ENCODE measurements at places on chromosomes 4 and X.

DNA sequence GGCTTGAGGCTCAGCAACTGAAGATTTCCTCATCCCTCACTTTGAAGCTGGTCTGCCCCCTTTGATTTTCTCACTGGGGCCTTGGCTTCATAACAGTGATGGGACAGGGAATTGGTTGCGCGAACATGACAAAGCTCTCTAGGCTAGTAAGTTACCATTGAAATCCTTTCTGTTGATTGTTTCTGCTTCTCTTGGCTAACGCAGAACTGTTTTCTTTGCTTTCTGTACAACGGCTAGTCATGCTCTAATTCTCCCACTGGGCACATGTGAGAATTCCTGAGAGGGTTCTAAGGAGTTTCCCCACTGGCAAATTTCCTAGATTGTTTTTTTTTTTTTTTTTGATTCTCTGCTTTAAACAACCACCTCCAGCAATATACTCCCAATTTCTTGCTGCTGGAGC is 738.6 kb downstream of the PCDH7 start:
- H3K4me3 ChIP-seq = no peak overlapping the region
- H3K4me1 ChIP-seq = no peaks in the 10 kb centered on the region

GRCh38 chr4:183863155-183863825 is 41.8 kb upstream of the STOX2 start:
- H3K4me3 ChIP-seq = no peak overlapping the region
- H3K27me3 ChIP-seq = no peaks in the 10 kb centered on the region
- no peaks in the 10 kb centered on the region for H3K4me1 ChIP-seq

DNA sequence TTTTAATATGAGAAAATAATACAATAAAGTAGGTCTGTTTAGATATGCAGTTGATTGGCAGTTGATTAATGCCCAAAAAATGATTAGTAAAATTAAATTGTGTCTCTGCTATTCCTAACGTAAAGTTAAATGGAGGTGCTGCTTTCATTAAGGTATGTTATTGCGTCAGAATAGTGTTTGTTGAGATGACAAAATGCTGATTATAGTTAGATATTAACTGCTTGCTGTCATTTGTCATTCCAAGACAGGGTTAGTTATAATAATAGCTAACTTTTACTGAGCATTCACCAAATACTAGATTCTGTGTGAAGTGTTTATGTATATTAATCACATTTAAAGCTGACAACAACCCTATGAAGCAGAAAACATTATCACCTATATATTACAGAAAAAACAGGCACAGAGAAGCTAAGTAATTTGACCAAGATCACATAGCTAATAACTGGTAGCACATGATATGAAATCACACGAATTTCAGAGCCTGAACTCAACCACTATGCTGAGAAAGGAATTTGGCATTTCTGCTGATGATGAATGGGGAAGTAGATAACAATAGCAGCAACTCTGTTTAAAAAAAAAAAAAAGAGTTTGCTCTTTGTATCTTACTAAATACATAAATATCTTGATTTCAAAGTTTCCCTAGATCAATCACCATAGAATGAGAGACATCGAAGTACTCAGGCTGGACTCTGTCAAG is 59.7 kb upstream of the WDR44 start:
- no peak for DNase-seq
- no peaks in the 10 kb centered on the region for H3K27me3 ChIP-seq
- H3K4me3 ChIP-seq = no peak overlapping the region
- no peaks in the 10 kb centered on the region for H3K4me1 ChIP-seq
- H3K27ac ChIP-seq = no peak overlapping the region

DNA sequence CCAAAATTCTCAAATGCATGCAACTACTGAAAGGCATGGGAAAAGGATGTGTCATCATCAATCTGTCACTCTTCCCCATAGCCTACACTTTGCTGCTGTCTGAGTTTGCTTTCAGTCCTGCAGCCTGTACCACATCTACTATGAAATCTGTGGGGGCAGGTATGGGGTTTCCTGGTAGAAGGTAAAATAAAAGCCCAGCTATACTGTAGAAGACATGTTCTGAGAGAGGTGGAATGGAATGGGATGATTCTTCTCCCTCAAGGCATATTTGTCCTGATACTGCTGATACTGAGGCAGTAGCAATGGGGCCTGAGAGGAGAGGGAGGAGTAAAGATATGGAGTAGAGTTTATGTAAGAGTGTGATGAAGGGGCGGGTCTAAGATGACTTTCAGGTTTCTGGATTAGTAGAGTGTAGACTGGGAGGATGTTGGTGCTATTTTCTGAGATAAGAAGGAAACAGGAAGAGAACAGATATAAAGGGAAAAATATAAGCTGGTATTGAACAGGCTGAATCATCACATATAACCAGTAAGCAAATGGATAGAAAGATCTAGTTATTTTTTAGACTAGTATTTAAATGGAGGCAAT is 38.7 kb upstream of the GYPA start:
- H3K27me3 ChIP-seq = no peaks in the 10 kb centered on the region
- DNase-seq = no peak
- peaks cover 17% of the 10 kb centered on the region for H3K4me1 ChIP-seq
- no peak overlapping the region for H3K4me3 ChIP-seq

DNA sequence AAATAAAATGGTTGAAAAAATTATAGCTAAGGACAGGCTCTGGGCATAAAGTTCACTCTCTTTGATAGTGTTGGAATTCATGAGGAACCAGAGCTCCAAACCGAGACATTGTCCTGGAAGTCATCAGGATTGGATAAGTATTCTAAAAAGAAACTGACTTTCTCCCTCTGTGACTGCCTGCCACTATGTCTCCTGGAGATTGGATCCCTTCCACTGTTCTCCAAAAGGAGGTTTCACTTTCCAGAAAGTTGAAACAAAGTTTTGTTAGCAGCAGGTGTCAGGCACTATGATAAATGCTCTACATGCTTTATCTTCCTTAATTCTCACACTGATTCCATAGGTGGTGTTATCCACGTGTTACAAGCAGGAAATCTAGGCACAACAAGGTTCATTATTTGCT is 16.8 kb downstream of the BANK1 start:
- no peak overlapping the region for H3K4me3 ChIP-seq
- DNase-seq = no peak
- no peaks in the 10 kb centered on the region for H3K36me3 ChIP-seq

DNA sequence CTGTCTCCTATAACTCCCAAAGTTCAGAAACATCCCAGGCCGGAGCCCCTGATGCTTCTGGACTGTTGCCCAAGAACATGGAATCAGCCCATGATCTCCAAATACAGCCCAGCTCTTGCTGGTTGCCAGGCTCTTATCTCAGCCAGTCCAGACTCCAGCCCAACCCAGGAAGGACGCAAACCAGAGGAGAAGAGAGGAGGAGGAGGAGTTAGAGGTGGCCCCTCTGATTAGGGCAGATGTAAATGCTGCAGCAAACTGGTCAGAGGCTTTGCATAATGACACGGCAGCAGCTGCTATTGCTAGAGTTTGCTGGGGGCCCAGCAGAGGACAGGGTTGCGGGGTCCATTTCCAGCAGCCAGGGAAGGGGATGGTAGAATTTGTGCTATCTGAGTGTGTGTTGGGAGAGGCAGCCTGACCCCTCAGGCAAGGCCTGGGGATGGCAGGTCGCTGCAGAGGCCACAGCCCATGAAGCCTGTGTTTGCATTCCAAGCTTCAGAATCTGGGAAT is 4.2 kb upstream of the OTUD5 start:
- H3K4me3 ChIP-seq = no peak overlapping the region
- peak; percentile 58 for DNase-seq
- no peaks in the 10 kb centered on the region for H3K36me3 ChIP-seq
- H3K4me1 ChIP-seq = peaks cover 18% of the 10 kb centered on the region

DNA sequence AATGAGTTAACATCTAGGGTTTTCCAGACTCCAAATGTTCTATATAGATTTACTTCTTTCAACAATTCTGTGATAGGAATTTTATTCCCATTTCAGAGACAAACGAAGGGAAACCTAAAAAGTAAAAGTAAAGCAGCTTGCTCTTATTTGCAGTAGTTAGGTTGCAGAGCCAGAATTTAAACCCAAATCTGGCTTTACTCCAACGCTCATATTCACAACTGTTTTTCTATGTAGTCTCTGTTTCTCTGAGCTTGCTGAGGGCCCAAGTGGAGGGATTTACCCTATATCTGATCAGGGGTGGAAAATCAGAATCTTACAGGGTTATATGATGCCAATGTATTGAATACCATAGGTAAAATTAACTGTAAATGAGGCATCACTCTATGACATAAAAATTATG is 599.1 kb upstream of the GRIA3 start:
- no peaks in the 10 kb centered on the region for H3K36me3 ChIP-seq
- no peak overlapping the region for H3K27ac ChIP-seq
- no peak overlapping the region for H3K4me3 ChIP-seq
- H3K4me1 ChIP-seq = no peaks in the 10 kb centered on the region

GRCh38 chr4:26878794-26879391 is 18.3 kb downstream of the STIM2 start:
- peak; percentile 31 for DNase-seq
- H3K27me3 ChIP-seq = no peaks in the 10 kb centered on the region
- no peaks in the 10 kb centered on the region for H3K36me3 ChIP-seq
- no peak overlapping the region for H3K27ac ChIP-seq
- no peak overlapping the region for H3K4me3 ChIP-seq

- H3K36me3 ChIP-seq = no peaks in the 10 kb centered on the region
- H3K4me3 ChIP-seq = no peak overlapping the region
- H3K27ac ChIP-seq = no peak overlapping the region
- no peaks in the 10 kb centered on the region for H3K27me3 ChIP-seq
- no peak for DNase-seq
Measured at GRCh38 chr4:77327151-77327550, 170.1 kb downstream of the CCNG2 start.

- H3K27me3 ChIP-seq = no peaks in the 10 kb centered on the region
- H3K27ac ChIP-seq = peak overlapping the region; percentile 61
- H3K4me3 ChIP-seq = no peak overlapping the region
- peaks cover 7% of the 10 kb centered on the region for H3K4me1 ChIP-seq
- DNase-seq = peak; percentile 22
- no peaks in the 10 kb centered on the region for H3K36me3 ChIP-seq
Measured at GRCh38 chr4:121246698-121247097, 82.6 kb upstream of the TNIP3 start.

GRCh38 chrX:2657532-2658113 is 33.5 kb upstream of the CD99 start:
- H3K4me3 ChIP-seq = no peak overlapping the region
- no peak overlapping the region for H3K27ac ChIP-seq
- no peaks in the 10 kb centered on the region for H3K36me3 ChIP-seq
- no peaks in the 10 kb centered on the region for H3K27me3 ChIP-seq

- H3K27me3 ChIP-seq = no peaks in the 10 kb centered on the region
- no peaks in the 10 kb centered on the region for H3K36me3 ChIP-seq
- H3K4me1 ChIP-seq = no peaks in the 10 kb centered on the region
Measured at GRCh38 chrX:63428348-63428747, 77.2 kb upstream of the SPIN4 start.

All from cardiac muscle cell (in vitro differentiated cells and primary cell).